ENCODE measurements at places on chromosomes 11 and 22.

DNA sequence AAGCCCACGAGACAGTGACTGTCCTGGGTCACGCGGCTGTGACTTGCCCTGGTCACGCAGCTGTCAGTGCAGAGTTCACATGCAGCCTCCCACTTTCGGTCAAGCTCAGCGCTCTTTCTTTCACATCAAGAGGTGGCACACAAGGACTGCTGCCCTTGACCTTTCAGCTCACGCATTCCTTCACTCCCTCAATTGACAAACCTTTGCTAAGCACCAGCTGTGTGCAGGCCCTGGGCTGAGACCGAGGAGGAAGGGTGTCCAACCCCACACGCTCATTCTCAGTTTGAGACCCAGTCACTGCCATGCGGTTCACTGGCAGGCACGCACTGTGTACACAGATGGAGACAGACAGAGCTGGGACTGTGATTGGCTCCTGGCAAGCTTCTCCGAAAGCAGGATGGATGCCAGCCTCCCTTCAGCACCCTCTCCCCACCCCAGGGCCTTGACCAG is 70.3 kb downstream of the SCUBE1 start:
- no peak for DNase-seq

DNA sequence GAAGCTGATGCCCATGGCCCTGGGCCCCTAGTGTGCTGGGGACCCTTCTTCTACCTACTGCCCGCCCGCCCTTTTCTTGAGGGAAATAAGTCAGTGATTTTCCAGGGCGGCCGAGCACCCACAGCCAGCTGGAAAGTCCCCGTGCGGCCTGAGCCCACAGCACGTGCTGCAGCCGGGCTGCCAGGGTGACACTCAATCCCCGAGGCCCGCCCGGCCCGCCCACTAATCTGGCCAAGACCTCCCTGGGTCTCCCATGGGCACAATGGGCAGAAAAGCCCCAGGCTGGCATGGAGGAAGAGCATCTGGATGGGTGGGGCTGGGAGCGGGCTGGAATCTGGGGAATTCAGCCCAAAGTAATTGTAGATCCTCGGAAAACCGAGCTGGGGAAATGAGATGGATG is 24.8 kb downstream of the WNT7B start:
- no peak for DNase-seq

DNA sequence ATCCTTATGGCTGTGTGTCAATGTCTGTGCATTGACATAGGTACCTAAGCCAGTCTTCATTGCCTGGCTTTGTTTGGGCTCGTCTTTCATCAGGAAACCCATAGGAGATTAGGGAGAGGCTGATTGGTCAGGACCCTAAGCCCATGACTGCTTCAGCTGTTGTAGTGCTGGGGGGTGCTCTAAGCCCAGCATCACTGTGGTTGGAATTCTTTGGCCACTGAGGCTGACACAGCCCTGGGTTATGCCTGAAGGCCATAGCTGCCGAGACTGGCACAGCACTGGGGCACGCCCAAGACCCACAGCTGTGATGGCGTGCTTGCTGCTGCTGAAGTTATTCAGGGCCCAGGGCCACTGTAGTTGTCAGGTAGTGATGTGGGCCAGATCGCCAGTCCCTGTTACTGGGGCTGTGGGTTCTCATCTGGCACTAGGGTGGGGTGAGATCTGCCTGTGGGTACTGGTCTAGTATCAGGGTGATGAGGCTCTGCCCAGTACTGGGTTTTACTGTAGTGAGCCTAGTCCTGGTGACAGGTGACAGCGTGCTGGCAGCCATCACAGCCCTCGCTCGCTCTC is 4.9 kb downstream of the USP18 start:
- no peak for DNase-seq

- DNase-seq = no peak
These were observed 11.0 kb downstream of the DEPDC5 start for GRCh38 chr22:31764785-31765184.

DNA sequence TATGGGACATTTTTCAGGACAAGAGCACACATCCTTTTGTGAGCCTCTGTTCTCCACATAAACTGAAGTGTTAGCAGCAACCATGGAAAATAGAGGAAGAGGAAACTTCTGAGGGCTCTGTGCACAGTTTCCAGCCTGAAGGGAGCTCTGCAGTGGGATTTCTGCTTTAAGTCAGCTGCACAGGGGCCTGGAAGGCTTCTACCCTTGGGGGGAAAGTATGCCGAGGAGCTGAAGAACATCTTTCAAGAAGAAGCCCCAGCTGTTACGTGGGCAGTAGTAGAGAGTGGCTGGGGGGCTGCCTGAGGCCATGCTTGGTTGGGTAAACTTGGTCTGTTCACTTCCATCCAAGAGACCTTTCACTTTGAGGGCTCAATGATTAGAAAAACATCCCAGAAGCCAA is 82.7 kb upstream of the EED start:
- no peak for DNase-seq

GRCh38 chr11:96130061-96130620 is 206.2 kb upstream of the MTMR2 start:
- DNase-seq = no peak

- no peak for DNase-seq
These were observed 27.6 kb upstream of the CCDC34 start for GRCh38 chr11:27390318-27391295.

DNA sequence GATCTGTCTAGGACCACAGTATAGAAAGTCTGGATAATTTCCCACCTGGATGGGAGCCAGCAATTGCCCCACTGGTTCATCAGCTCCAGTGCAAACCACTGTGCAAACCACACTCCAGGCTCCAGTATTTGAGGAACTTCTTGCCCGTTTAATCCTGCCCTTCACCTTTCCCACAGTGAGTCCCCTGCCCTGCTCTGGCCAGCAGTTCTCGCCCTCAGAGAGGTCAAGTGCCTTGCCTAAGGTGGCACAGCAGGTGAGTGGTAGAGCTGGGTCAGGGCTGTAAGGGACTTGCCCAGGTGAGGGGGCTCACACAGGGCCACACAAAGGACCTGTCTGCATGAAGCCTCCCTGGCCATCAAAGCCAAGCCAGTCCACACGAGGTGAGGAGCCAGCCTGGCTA is 24.1 kb downstream of the MS4A10 start:
- no peak for DNase-seq

GRCh38 chr11:111514216-111515031 is at the start of gene HOATZ:
Gene HOATZ, plus strand, starts transcription at chr11:111514778. Its CDS starts 7 bp downstream, at chr11:111514785.
- no peak for DNase-seq

GRCh38 chr22:35464399-35464798 is 64.5 kb downstream of the MCM5 start:
- no peak for DNase-seq

GRCh38 chr22:25490896-25491295 is 73.6 kb upstream of the GRK3 start:
- no peak for DNase-seq

GRCh38 chr22:49687333-49687732 is 140.3 kb downstream of the BRD1 start:
- no peak for DNase-seq

GRCh38 chr11:47533690-47534151 is 19.2 kb downstream of the CELF1 start:
- no peak for DNase-seq

GRCh38 chr22:31488346-31488883 is 1.2 kb downstream of the EIF4ENIF1 start:
- no peak for DNase-seq

DNA sequence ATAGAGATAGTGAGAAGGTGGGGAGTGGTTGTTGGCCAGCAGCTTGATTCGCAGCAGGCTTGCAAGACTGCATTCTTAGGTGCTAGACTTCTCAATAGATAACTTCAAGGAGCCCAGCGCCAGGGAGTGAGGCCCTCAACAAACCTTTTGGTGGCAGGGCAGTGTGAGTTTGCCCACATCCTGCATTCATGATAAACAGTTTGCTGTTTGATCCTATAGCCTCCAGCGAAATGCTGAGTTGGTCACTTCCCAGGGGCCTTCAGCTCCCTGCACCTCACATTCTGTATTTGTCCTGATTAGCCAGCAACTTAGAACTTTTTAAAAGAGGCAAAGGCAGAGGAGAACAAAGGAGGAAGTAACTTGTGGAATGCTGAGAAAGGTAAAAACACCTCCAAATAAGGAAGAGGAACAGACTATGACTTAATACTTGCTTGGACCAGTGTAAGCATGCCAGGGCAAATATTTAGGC is 25.1 kb downstream of the OR10A6 start:
- DNase-seq = no peak

DNA sequence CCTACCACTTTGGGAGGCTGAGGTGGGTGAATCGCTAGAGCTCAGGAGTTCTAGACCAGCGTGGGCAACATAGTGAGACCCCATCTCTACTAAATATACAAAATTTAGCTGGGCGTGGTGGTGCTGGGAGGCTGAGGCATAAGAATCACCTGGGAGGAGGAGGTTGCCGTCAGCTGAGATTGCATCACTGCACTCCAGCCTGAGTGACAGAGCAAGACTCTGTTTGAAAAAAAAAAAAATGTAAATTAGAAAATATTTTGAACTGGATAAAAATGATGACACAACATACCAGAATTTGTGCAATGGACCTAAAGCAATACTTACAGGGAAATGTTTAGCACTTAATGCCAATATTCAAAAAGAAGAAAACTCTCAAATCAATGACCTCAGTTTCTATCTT is 46.4 kb downstream of the ATG16L2 start:
- DNase-seq = no peak

DNA sequence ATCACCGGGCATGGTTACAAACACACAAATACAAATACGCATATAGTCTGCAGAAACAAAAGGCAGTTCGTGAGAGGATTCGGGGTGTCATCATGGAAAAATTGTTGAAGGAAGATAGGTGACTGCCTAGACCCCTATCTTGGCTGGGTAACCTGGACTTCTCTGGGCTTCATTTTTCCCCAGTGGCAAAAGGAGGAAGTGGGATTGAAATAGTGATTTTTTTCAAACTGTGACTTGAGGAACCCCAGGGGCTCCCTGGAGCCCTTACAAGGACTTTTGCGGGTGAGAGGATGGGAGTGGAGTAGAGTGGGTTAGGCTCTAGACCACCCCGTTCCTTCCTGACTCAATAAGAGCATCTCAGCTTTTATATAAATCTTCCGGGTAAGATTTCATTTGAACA is 1.0 kb upstream of the ELF5 start:
- DNase-seq = no peak

- no peak for DNase-seq
These were observed 105.4 kb downstream of the CASP12 start for GRCh38 chr11:104792861-104793260.

DNA sequence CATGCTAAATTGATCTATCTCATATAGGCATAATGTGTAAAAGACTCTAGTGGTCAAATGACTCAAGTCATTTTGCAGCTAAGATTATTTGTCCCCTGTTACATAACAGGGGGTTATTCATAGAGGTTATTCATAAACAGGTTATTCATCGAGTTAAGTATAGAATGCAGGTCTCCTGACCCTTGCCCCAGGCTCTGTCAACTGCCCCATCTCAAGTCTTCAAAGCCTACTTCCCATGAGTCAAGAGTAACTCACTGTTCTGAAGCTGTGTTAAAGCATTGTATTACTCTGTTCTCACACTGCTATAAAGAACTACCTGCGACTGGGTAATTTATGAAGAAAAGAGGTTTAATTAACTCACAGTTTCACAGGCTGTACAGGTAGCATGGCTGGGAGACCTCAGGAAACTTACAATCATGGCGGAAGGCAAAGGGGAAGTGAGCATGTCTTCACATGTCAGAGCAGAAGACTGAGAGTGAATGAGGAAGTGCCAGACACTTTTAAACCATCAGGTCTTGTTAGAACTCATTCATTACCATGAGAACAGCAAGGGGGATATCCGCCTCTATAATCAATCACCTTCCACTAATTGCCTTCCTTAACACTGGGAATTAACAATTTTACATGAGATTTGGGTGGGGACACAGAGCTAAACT is 226.2 kb upstream of the BLID start:
- no peak for DNase-seq

- no peak for DNase-seq
These were observed 87.1 kb upstream of the YWHAH start for GRCh38 chr22:31857247-31857646.

DNA sequence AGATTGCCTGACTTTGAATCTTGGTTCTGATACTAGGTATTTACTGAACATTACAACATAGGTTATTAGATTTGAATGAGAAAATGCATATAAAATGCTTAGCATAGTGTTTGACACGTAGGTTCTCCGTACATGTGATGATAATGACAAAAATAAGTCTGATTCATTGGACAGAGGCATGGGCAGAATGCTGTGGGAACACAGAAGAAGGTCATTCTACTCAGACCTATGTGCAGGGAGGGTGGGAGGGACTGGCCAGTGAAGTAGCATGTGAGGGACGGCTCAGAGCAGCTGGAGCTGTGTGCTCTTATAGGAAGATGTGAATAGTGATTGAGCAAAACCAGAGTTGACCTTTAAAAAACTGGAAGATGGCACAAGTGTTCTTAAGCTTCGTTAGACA is 256.8 kb upstream of the RAG2 start:
- no peak for DNase-seq

GRCh38 chr11:125239585-125240560 is 75.3 kb downstream of the PKNOX2 start:
- no peak for DNase-seq

DNA sequence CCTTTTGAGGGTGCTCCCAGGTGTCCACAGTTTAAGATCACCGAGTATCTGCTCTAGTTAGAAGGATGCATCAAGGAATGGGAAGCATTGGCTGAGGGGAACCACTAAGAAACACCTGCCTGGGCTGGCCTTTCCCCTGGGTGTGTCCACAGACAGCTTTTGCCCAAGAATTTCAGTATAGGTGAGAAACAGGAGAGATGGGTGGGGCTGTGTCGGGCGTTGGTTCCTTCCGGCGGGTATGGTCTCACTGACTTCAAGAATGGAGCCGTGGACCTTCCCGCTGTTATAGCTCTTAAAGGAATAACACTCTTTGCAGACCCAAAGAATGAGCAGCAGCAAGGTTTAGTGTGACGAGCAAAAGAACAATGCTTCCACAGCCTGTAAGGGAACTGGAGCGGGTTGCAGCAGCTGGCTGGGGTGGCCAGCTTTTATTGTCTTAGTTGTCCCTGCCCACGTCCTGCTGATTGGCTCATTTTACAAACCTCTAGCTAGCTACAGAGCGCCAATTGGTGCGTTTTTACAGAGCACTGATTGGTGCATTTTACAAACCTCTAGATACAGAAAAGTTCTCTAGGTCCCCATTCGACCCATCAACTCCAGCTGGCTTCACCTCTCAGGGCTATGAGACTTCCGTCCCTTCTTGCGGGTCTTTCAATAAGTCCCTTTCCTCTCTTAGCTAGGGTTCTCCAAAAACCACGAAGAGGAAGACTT is 2.4 kb downstream of the FADS1 start:
- no peak for DNase-seq

GRCh38 chr11:102530558-102530957 is at the start of gene MMP7:
Gene MMP7, minus strand, starts transcription at chr11:102530747. Its CDS starts 47 bp downstream, at chr11:102530700.
- DNase-seq = no peak

DNA sequence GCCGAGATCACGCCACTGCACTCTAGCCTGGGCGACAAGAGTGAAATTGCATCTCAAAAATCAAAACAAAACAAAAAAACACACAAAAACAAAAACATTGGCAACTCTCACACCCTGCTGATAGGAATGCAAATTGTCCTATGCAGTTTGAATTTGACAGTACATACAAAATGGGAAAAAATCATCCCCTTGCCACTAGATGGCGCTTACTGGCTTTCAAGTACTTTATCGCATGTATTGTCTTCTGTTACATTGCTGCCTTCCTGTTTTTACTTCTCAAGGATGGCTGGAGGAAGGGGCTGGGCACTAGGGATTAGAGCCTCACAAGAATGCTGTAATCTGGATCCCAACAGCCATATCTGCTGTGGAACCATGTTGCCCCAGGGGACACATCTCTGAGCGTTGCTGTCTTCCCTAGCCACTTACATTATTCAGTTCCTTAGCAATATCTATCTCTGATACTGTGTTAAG is 59.4 kb upstream of the A4GALT start:
- DNase-seq = peak; percentile 72

GRCh38 chr11:10502770-10503169 is 38.2 kb downstream of the RNF141 start:
- DNase-seq = no peak
